ENCODE measurements at places on chromosomes 5 and 9.

DNA sequence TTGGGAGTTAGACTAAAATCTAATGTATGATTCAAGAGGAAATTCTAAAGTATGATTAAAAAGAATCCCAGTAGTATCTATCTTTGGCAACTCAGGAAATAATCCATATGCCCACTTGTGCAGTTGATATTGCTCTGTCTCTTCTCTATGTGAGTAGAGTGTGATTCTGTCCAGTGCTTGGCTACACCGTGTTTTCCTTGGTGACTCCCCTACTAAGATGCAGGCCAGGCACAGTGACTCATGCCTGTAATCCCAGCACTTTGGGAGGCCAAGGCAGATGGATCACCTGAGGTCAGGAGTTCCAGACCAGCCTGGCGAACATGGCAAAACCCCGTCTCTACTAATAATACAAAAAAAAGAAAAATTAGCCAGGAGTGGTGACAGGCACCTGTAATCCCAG, 495.4 kb downstream of the MAT2B start:
- no peak for DNase-seq
- H3K4me3 ChIP-seq, result no peak overlapping the region
- no peak overlapping the region for H3K27ac ChIP-seq
- H3K4me1 ChIP-seq, result peaks cover 29% of the 10 kb centered on the region
- no peaks in the 10 kb centered on the region for H3K36me3 ChIP-seq

- H3K27ac ChIP-seq, result no peak overlapping the region
- no peaks in the 10 kb centered on the region for H3K36me3 ChIP-seq
- DNase-seq, result no peak
- no peaks in the 10 kb centered on the region for H3K4me1 ChIP-seq
These were observed 192.9 kb downstream of the PIK3R1 start for GRCh38 chr5:68408345-68408871.

GRCh38 chr5:111116550-111116949, 24.4 kb downstream of the WDR36 start:
- peaks cover 68% of the 10 kb centered on the region for H3K36me3 ChIP-seq
- no peaks in the 10 kb centered on the region for H3K4me1 ChIP-seq
- no peak overlapping the region for H3K4me3 ChIP-seq
- no peak for DNase-seq

DNA sequence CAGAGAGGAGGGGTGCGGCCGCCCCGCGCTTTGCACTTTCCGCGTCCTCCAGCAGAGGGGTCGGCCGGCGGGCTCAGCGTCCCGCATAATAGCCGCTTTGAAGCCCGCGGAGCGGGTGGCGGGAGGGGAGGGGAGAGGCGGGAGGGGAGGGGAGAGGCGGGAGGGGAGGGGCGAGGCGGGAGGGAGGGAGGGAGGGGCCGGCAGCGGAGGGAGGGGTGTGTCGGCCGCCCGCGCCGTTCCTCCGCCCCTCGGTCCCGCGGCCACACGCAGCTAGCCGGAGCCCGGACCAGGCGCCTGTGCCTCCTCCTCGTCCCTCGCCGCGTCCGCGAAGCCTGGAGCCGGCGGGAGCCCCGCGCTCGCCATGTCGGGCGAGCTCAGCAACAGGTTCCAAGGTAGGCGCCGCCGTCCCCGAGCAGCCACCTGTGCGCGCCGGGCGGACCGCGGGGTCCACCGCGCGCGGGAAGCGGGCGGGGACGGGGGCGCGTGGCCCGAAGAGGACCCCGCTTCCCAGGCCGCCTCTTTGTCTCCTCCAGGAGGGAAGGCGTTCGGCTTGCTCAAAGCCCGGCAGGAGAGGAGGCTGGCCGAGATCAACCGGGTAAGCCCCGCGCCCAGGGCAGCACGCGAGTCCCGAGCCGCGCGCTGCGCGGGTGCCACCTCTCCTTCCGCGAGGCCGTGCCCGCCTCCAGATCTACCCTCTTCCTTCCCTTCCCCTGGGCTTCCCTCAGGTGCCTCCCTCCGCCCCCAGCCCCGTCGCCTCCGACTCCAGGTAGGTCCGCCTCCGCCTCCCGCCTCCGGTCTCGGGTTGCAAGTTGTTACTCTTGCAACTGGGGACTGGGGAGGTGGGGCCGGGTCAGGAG, at the start of gene AIF1L:
Gene AIF1L, plus strand, starts transcription at position 263 of the 857 bp plus-strand sequence. Its CDS starts 99 bp downstream, at position 362.
- no peaks in the 10 kb centered on the region for H3K36me3 ChIP-seq
- peaks cover 3% of the 10 kb centered on the region for H3K4me1 ChIP-seq
- H3K4me3 ChIP-seq, result peak within 1 kb of the TSS; percentile 57
- peak; percentile 78 for DNase-seq
- H3K27me3 ChIP-seq, result no peaks in the 10 kb centered on the region

DNA sequence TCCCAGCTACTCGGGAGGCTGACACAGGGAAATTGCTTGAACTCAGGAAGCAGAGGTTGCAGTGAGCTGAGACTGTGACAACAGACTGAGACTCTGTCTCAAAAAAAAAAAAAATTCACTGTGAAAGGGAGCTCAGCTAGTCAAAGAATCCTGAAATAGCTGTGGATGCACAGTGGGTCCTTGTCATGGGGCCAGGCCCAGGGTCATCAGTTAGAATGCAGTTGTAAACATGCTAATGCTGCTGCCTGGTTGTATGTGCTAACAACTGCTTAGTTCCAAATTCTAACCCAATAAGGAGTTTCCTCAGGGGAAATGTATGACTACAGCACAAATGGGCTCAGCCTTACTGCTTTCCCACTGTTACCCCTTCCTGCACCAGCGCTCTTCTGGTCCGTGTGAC, 84.0 kb downstream of the PALM2AKAP2 start:
- peaks cover 54% of the 10 kb centered on the region for H3K4me1 ChIP-seq
- no peaks in the 10 kb centered on the region for H3K27me3 ChIP-seq
- no peak overlapping the region for H3K4me3 ChIP-seq
- no peaks in the 10 kb centered on the region for H3K36me3 ChIP-seq
- no peak for DNase-seq

- no peaks in the 10 kb centered on the region for H3K27me3 ChIP-seq
- H3K4me1 ChIP-seq, result peaks cover 19% of the 10 kb centered on the region
- no peak overlapping the region for H3K4me3 ChIP-seq
- no peaks in the 10 kb centered on the region for H3K36me3 ChIP-seq
- DNase-seq, result peak; percentile 84
These were observed 8.8 kb upstream of the TENT4A start for GRCh38 chr5:6704361-6704851.

- no peak overlapping the region for H3K27ac ChIP-seq
- no peak for DNase-seq
- H3K27me3 ChIP-seq, result no peaks in the 10 kb centered on the region
- H3K36me3 ChIP-seq, result peaks cover 92% of the 10 kb centered on the region
- H3K4me3 ChIP-seq, result no peak overlapping the region
These were observed 11.2 kb downstream of the HMGCR start for GRCh38 chr5:75348241-75348640.

GRCh38 chr5:98085593-98085992, 687.9 kb upstream of the RGMB start:
- no peak overlapping the region for H3K4me3 ChIP-seq
- no peaks in the 10 kb centered on the region for H3K27me3 ChIP-seq
- no peak overlapping the region for H3K27ac ChIP-seq

DNA sequence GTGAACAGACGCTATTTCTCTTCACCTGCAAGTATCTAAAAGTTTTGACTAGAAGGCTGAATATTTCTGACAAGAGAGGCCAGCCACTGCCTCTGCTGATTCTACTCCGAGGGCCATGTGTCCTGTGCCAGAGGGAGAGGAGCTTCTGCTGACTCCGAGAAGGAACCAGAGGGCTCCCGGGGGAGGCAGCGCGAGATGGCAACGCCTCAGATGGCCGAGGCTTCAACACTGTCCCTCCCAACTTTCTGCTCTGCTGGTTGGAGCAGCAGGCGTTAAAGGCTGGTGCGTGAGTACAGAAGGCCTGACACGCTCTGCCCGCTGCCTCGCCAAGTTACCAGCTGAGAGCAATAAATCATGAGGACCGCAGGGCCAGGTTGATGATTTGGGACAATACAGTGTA, 178.8 kb downstream of the GAPVD1 start:
- peak overlapping the region; percentile 35 for H3K27ac ChIP-seq
- H3K4me1 ChIP-seq, result peaks cover 30% of the 10 kb centered on the region
- H3K4me3 ChIP-seq, result no peak overlapping the region
- no peaks in the 10 kb centered on the region for H3K27me3 ChIP-seq

GRCh38 chr9:89864257-89864656, 259.4 kb downstream of the GADD45G start:
- DNase-seq, result no peak
- H3K4me3 ChIP-seq, result no peak overlapping the region
- no peak overlapping the region for H3K27ac ChIP-seq
- no peaks in the 10 kb centered on the region for H3K36me3 ChIP-seq
- no peaks in the 10 kb centered on the region for H3K27me3 ChIP-seq

GRCh38 chr5:115186794-115187193, 17.1 kb upstream of the TRIM36 start:
- H3K4me3 ChIP-seq, result no peak overlapping the region
- no peak for DNase-seq
- no peaks in the 10 kb centered on the region for H3K4me1 ChIP-seq
- no peak overlapping the region for H3K27ac ChIP-seq
- H3K27me3 ChIP-seq, result peaks cover 14% of the 10 kb centered on the region

- DNase-seq, result peak; percentile 47
- no peaks in the 10 kb centered on the region for H3K4me1 ChIP-seq
- peaks cover 7% of the 10 kb centered on the region for H3K27me3 ChIP-seq
- no peak overlapping the region for H3K27ac ChIP-seq
- H3K36me3 ChIP-seq, result no peaks in the 10 kb centered on the region
These were observed 20.9 kb downstream of the OR2Y1 start for GRCh38 chr5:180718810-180719453.
